ENCODE measurements at places on chromosomes 7 and 10.

DNA sequence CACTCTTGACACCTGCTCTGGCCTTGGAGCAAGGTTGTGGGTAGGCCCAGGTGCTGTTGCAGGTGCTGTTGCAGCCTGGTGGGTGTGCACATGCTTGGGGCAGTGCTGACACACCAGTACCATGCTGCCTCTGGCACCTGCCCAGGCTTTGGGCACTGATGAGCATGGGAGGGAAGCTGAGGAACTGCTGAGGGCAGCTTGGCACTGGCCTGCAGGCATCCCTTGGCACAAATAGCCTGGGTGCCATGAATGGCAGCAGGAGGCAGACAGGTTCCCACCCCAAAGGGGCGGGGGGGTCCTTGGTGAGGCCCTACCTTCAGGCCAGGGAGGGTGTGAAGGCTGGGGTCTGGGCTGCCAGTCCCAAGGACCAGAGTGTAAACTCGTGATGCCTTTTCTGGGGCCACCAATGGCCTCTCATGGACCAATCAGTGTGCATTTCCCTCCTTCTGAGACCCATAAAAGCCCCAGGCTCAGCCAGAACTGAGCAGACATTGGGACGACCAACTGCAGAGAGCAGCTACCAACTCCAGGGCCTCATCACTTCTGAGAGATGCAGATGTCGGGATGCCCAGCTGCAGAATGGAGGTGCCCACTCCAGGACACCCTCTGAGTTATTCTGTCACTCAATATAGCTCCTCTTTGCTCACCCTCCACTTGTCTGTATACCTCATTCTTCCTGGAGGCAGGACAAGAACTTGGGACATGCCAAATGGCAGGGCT is 547.4 kb downstream of the ZWINT start:
- DNase-seq, result no peak

DNA sequence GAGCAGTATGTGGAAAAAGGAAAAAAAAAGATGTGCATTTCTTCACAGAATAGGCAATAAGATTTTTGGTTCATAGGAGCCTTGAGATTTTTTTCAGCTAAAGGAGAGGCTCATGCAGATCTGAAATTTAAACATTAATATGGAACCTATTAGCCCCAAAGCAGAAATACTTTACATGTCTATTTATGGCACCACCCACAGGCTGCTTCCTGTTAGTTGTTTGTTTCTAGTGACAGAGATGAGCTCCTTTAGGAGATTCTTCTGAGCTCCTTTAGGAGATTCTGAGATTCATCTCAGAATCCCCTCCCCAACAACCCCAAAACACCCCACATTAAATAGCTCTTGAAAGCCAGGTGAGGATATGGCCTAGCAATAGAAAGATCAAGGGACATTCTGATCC is 27.9 kb upstream of the HPS1 start:
- DNase-seq, result no peak

GRCh38 chr10:77482072-77482471 is 155.5 kb downstream of the KCNMA1 start:
- no peak for DNase-seq

DNA sequence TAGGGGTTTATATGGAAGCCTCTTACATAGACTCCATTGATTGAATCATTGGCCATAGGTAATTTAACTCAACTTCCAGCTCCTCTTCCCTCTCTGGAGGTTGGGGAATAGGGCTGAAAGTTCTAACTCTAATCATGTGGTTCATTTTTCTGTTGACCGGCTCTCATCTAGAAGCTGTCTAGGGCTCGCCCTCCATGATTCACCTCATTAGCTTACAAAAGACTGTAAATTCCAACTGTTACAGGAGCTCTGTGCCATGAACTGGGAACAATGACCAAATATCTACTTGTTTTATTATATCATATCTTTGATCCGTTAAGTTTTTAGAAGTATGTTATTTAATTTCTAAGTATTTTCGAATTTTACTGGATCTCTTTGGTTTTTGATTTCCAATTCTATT is 263.0 kb downstream of the TCF7L2 start:
- DNase-seq, result no peak

- DNase-seq, result no peak
Measured at GRCh38 chr7:14748461-14748860, 154.1 kb downstream of the DGKB start.

- DNase-seq, result no peak
Measured at GRCh38 chr7:113071465-113071864, 15.2 kb downstream of the GPR85 start.

DNA sequence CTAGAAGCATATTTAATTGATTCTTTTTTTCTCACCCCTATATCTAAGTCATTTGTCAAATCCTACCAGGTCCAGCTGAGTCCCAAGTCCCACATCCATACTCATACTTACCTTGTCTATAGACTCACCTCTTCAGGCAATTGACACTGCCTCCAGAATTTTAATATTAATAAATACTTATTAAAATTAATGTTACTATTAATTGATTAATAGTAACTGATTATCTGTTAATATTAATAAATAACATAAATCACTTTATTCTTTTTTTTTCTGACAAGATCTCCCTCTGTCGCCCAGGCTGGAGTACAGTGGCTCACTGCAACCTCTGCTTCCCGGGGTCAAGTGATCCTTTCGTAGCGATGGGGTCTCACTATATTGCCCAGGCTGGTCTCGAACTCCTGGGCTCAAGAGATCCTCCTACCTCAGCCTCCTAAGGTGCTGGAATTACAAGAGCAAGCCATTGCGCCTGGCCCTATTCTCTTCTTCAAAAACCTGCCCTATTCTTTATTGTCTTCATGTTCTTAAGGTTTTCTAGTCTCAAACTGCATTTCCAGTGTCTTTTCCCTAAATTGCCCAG is 94.4 kb downstream of the ZNF277 start:
- no peak for DNase-seq

DNA sequence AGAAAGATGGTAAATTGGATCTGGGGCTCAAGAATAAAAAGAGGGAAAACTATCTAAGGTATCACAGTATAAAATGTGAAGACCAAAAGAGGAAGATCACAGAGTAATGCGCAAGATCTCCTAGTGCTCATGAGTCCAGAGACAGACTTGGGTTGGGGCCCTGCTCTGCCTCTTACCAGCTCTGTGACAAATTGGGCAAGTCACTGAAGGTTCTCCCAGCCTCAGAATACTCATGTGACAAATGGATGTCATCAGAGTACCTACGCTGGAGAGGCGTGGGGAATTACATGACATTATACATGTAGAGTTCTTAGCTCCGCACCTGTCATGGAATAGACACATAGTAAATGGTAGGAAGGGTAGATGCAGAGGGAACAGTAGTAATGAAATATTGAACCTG is 124.4 kb downstream of the DOCK4 start:
- DNase-seq, result no peak

- DNase-seq, result no peak
Measured at GRCh38 chr10:82472406-82473335, 597.7 kb downstream of the NRG3 start.

DNA sequence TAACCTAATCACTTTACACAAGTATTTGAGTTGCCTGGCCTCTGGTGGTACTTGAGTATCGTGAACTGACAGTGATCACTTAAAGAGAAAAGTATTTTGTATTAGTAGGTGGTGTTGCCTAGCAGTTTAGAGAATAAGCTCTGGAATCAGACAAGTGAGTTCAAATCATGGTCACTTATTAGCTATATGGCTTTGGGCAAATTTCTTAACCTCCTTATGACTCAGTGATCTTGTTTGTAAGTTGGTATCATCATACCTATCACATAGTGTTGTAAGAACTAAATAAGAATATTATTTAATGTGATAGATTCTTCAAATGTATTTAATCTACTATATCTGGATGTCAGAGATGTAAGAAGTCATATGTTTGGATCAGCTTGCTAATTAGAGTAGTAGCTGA is 163.8 kb downstream of the RNF133 start:
- no peak for DNase-seq

DNA sequence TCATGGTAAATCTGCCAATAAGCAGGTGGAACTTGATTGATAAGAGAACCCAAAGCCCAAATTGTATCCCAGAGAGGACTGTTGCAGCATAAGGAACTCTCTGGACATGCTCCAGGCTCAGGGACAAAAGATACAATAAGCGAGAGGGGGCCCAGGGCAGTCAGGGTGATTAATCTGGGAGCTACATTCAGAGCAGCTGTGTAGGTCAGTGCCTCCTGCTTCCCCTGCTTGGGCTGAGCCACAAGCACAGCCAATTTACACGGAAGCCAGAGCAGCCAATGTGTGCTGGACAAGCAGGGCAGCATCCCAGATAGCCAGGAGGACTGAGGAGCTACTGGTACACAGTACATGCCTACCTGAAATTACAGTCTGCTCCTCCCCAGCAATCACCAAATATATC is 24.2 kb downstream of the MYPN start:
- no peak for DNase-seq

DNA sequence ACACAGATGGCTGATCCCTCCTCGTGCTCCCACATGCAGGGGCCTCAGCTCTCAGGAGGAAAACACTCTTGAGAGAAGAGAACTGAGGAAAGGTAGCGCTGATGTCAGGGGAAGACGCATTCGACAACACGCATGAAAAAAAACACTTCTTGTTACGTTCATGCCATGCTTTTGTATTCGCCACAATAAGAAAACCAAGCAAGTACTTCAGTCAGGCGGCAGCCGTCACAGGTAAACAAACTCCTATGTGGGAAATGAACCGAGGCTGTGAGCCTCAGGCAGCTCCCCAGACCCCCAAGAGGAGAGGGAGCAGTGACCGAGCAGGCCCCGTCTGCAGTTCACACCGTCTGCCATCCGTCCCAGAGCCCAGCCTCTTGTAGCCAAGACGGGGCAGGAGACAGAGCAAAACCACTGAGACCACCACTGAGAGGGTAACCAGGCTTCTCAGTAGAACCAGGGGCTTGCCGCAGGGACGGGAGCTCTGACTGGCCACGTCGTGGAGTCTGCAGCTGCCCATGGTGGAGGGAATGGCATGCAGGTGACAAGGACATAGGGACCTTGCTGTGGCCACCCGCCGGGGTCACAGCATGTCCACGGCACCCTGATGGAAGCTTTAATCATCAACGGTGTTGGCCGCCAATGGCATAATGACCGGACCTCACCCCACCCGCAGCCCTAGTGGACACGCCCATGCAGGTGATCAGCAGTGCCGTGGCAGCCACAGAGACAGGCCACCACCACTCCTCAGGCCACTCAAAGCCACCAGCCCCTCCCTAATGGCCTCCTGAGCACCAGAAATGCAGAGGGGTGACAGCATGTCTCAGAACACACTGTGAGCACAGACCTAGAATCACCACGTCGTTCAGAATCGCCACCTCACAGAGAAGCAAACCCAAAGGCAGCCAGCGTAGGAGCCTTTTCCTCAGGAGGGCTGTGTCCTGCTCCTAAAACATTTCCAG is 304.3 kb downstream of the PTPRN2 start:
- no peak for DNase-seq

GRCh38 chr10:61941202-61941681 is 39.7 kb downstream of the ARID5B start:
- DNase-seq, result no peak

GRCh38 chr7:148719753-148720152 is 21.1 kb downstream of the CUL1 start:
- DNase-seq, result no peak

- DNase-seq, result no peak
Measured at GRCh38 chr10:85864173-85864549, 502.4 kb downstream of the GRID1 start.

DNA sequence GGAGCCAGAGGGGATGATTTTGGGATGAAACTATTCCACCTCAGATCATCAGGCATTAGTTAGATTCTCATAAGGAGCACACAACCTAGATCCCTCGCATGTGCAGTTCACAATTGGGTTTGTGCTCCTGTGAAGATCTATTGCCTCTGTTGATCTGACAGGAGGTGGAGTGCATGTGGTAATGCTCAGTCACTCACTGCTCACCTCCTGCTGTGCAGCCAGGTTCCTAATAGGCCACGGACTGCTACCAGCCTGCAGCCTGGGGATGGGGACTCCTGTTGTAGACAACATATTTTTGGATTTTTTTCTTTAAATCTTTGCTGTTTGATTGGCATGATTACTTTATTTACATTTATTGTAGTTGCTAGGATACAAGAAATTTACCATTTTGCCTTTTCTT is 765.0 kb downstream of the INHBA start:
- no peak for DNase-seq

DNA sequence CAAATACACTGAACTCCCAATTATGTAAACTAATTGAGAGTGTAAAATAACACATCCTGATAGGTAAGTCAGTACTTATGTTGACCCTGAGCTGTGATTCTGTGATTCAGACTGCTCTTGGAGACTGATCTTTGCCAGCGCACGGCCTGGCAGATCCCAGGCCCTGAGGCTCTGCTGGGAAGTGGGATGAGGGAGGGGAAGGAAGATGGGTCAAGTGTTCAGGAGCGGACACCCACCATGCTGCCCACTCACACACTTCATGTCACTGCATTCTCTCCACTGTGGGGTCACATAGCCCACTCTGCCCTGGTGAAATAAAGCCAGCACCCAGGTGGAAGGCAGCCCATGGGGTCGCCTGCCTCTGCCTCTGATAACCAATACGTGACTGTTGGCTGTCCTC is 226.2 kb downstream of the TNS3 start:
- no peak for DNase-seq

GRCh38 chr7:37440738-37441385 is 7.8 kb downstream of the ELMO1 start:
- no peak for DNase-seq

DNA sequence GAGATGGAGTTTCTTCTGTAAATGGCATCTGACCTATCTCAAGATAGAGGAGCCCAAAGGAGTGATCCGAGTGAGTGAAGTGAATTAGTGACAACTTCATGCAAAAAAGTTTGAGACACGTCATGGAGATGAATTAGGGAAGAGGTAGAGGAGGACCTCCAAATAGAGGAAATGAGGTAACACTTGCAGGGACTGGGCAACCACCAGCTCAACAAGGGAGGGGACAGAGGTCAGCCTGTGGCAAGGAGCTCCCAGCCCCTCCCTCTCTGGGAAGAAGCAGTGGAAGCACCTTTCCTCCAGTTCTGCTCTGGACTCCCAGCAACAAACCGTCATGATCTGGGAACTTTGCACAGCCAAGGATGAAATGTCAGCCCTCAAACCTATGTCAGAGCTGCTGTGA is 83.5 kb upstream of the IKZF1 start:
- no peak for DNase-seq

- no peak for DNase-seq
Measured at GRCh38 chr7:10684606-10685005, 289.1 kb upstream of the PHF14 start.

GRCh38 chr10:78777466-78777865 is 291.3 kb upstream of the ZMIZ1 start:
- DNase-seq, result no peak

- no peak for DNase-seq
Measured at GRCh38 chr7:102236592-102237287, 49.9 kb upstream of the SH2B2 start.

DNA sequence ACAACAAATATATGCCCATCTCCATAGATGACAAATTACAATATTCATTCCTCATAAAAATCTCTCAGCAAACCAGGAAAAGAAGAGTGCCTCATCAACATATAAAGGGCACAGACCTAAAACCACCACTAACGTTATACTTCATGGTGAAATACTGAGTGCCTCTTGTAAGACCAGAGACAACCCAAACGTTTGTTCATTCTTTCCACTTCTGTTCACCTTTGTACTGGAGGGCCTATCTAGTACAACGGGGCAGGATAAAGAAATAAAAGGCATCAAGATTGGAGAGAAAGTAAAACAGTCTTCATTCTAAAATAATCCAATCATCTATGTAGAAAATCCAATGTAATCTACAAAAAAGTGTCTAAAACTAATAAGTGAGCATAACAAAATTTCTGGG is 79.1 kb downstream of the LARP4B start:
- DNase-seq, result no peak

Data from GOT3 (cell line).